GM03348 (cell line): ENCODE measurements at places on chromosomes 1 and 21.

DNA sequence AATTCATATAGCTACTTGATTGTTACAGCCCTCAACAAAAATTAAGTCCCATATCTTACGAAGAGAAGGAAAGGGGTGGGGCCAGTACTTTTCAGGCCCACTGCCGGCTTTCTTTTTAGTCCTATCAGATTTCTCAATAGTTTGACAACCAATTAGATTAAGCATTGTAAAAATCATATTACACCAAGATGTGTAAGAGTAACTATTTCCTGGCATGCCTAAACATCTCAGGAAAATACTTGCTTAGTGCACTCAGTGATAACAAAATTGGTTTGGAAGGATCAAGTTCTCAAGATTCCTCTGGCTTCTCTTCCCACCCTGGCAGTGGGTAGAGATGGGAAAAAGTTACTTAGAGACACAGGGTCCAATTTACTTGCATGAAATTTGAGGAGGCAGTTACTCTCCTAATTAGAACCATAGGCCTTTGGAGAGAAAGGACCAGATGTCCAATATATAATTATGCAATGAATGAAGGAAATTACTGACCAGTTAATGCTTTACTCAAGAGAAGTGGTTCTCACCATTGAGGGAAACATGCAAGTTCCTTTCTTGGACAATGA, 30.1 kb downstream of the STPG1 start:
- DNase-seq = no peak

- no peak for DNase-seq
Measured at GRCh38 chr1:151324390-151324930, 2.8 kb downstream of the PI4KB start.

DNA sequence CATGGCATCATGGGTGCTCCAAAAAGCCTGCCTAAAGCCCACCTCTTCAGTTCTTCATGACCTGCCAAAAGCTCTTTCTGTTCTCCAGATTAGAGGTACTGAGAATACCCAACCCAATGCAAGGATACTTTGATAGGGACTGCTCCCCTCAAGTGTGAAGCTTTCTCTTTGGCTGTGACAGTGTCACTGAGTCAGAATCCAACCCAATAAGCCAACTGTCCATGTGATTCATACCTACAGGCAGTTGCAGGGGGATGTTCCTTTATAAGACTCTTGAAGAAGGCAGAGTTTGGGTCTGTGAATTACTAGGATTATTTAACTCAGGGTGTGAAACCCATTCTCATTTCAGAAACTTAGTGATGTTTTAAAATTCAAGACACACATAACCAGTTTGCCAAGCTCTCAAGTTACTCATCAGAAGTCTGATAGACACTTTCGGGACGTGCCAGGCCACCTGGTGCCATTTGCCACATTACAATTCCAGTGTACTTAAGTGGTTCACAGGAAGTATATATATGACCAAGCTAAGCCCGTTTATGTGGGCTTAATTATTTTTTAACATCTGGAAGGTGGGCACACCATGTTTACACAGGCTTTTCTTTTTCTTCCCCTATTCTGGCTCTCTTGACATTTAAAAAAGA, 265.8 kb downstream of the NFIA start:
- DNase-seq = no peak

GRCh38 chr1:208089761-208090370, 154.3 kb downstream of the PLXNA2 start:
- DNase-seq = peak; percentile 69

DNA sequence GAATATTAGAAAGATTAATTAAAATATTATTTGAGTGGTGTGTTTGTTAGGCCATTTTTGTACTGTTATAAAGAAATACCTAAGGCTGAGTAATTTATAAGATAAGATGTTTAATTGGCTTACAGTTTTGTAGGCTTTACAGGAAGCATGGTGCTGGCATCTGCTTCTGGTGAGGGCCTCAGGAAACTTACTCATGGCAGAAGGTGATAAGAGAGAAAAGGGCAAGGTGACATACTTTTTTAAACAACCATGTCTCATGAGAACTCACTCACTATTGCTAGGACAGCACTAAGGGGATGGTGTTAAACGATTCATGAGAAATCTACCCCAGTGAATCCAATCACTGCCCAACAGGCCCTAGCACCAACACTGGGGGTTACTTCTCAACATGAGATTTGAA, 56.7 kb upstream of the RGS21 start:
- no peak for DNase-seq
